Effector memory CD8-positive, alpha-beta T cell (primary cell): ENCODE measurements at places on chromosomes 1 and 21.
A peak's percentile ranks its signal among the peaks of the same experiment; 100 is the strongest.

GRCh38 chr1:48216313-48216712 lies 6.2 kb upstream of the SLC5A9 start:
- DNase-seq, result no peak

- no peak for DNase-seq
Observed at GRCh38 chr1:23701996-23702395, 10.4 kb downstream of the RPL11 start.

- peak; percentile 68 for DNase-seq
Observed at GRCh38 chr1:161185282-161185682, 8.0 kb upstream of the B4GALT3 start.

GRCh38 chr1:56516539-56517252 lies 62.7 kb downstream of the PLPP3 start:
- no peak for DNase-seq

DNA sequence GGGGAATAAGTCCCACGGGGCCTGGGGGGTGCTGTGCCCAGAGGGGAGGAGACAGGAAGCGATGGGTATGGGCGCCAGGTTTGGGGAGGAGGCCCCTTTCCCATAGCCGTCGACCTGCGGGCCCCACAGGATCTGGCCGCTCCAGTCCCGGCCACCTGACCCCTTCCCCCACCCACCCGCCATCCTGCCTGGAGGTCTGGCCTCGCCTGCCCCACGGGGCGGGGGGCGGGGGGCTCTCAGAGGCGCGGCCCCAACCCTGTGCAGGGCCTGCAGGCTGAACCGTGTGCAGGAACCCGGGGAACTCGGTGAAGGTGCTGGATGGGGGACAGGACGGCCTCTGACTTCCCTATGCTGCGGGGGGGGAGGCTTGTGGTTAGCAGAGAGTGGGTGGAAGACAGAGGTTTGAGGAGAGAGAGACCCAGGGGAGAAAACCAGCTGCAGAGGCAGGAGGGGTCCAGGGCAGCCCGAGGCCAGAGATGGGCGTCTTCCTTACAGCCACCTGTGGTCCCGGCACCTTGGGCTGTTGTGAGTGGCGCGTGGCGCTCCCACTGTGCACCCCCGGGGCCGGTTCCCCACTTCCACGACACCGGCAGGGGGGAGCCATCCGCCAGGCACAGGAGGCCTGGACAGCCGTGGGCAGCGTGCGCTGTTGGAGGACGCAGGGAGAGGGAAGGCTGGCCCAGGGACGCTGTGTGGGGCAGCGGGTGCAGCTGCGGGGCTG lies 2.5 kb upstream of the TNFRSF18 start:
- peak; percentile 48 for DNase-seq

GRCh38 chr1:209882286-209882685 lies 54.5 kb downstream of the UTP25 start:
- DNase-seq, result no peak

GRCh38 chr1:45843474-45843905 lies 40.1 kb downstream of the MAST2 start:
- no peak for DNase-seq

GRCh38 chr1:18511149-18511873 lies 30.6 kb downstream of the KLHDC7A start:
- no peak for DNase-seq

DNA sequence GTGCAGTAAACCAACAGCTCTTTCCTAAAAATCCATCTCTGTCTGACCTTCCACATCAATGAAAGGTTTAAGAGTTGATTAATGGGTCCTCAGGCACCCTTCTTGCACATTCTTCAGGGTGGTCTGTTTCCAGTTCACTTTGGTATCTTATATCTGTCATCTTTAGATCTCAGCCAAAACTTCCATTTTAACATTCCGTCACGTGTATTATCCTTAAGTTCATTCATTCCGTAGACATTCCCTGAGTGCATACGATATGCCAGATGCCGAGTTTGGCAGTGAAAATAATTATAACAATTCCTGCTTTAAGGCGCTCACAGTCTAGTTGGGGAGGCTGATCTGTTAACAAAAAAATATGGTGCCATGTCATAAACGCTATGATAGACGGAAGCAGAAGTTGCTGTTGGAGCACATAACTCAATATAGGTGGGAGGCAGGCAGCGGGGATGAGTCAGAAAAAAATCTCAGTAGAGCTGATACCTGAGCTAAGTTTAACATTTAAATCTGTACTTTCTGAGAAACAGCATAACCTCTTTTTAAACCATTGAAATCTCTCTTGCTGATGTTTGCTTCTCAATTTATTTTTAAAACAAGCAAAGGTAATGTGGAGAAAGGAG lies 59.6 kb upstream of the HOOK1 start:
- DNase-seq, result no peak

DNA sequence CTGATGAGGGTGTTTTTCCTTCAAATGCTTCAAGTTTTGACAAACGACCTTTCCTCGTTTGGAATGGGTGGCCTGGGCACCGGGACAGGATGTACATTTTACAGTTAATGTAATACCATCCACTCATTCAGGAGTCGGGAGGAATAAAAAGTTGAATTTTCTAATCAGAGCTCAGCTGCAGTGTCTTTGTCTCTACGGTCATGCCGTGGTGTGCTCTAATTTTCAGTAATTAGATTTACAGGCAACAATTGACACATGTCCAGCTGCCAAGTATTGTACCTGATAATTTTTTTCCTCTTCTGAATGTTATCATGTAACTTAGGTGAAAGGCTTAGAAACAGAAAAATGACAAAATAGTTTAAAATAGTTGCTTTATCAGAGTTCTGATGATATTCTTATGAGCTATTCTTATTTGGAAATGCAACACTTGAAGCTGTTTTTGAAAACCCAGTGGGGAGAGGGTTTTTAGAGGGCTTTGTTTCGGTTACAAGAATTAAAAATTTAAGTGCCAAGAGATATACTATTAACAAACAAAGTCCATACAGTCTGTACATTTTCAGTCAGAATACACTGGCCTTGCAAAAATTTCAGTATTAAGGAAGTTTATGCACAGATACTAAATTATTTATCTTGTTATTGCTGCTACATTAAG lies 1.0 kb downstream of the CDKN2C start:
- no peak for DNase-seq

GRCh38 chr1:165947797-165948455 lies 120.5 kb downstream of the UCK2 start:
- DNase-seq, result no peak

GRCh38 chr1:182649041-182649440 lies 35.3 kb downstream of the RGS8 start:
- DNase-seq, result no peak

- no peak for DNase-seq
Observed at GRCh38 chr1:101181930-101182329, 54.9 kb upstream of the S1PR1 start.

DNA sequence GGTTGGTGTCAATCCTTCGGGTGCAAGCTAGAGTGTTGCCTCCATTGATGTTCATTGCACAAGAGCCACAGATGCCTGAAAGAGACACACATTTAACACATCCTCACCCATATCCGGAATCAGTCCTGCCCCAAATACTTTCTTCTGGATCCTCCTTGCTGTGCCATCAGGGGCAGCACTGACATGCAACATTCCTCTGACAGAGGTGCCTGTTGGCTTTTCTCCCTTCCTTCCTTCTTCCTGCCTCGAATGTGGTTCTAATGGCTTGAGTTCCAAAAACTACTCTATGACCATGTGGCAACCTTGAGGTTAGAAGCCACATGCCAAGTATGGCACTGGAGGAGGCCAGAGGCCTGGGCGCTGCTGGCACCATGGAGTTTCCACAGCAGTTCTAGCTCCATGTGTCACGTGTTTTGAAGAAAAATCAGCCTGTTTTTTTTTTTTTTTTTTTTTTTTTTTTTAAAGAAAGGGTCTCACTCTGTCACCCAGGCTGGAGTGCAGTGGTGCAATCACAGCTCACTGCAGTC lies 17.0 kb upstream of the ATP13A2 start:
- no peak for DNase-seq

- no peak for DNase-seq
Observed at GRCh38 chr1:9793291-9793690, 30.5 kb downstream of the CLSTN1 start.

DNA sequence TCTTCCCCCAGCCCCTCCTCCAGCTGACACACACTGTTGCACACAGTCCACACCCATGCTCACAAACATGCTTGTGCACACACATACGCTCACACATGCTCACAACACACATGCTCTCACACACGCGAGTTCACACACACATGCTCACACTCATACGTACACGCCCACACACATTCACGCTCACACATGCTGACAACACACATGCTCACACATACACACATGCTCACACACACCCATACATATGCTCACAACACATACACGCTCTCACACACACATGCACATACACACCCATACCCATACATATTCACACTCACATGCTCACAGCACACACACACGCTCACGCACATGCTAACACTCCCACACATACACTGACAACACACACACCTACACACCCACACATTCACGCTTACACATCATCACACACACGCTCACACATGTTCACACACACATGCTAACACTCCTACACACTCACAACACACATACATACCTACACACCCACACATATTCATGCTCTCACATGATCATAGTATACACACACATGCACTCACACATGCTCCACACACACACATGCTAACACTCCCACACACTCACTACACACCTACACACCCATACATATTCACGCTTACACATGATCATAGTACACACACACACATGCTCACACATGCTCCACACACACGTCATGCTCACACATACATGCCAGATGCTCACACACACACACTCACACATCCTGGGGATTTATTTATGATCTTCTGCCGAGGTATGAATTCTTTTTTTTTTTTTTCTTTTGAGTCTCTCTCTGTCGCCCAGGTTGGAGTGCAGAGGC lies 10.7 kb downstream of the DRAXIN start:
- no peak for DNase-seq

DNA sequence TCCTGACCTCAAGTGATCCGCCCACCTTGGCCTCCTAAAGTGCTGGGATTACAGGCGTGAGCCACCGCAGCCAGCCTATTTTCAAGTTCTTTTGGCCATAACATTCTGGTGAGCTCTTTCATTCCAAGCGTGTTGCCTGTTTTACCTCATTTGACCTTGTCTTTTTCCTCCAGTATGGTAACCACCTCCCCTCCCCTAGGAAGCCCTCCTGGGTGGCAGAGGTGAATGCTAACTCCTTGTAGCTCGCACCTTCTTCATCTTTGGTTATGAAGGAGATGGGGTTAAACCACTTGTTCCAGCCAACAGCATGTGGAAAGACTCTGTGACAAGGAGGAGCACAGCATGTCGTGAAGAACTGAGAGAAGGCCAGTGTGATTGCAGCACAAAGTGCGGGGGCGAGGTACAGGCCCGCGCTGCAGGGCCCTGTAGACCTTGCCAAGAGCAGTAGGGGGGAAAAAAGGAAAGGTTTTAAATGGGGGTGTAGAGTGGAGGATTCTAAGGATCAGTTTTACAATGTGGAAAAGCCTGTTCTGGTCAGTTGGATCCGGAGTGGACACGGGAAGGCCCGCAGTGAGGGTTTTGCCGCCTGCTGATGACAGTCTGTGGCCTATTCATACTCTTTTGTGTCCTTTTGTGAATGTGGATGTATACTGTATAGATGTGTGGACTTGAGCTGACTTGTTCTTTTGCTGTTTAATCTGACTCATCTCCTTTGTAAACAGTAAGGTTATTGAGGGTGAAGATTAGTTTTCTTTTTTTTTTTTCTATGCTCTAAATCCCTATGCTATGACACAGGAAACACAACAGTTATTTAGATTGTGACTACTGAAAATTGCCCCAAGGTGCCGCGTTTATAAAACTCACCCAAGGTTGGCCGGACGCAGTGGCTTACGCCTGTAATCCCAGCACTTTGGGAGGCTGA lies 7.5 kb upstream of the ZNF436 start:
- DNase-seq, result no peak

- no peak for DNase-seq
Observed at GRCh38 chr1:223641523-223642039, 23.9 kb downstream of the CAPN8 start.

- DNase-seq, result no peak
Observed at GRCh38 chr1:106233511-106233910, 823.0 kb upstream of the PRMT6 start.

DNA sequence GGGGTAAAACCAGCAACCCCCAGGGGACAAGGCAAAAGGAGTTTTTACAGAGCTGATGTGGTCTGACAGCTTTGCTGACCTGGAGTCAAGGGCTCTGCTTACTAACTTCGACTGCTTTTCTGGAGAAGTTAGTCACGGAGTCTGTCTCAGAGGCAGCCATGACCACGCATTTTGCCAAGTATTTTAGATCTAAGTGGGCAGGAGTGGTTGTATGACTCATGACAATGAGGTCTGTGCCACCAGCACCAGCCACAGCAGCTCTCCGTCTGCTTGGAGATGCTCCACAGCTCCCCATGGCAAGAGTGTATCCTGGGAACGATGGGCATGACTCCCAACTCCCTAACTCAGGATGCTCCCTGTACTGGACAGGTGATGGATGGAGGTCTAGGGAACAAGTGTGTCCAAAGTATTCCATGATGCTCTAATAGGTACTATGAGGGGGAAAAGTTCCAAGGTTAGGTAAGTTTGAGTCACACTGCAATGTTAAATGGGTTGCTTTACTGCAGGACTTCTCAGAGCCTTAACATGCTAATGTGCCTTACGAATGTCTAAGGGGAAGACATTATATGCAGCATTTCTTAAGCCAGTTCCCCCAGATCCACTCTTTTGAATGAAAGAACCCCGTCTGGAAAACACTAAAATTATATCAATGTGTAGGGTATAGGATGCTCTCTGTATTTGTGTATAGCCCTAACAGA lies 359.0 kb downstream of the HHAT start:
- DNase-seq, result no peak

DNA sequence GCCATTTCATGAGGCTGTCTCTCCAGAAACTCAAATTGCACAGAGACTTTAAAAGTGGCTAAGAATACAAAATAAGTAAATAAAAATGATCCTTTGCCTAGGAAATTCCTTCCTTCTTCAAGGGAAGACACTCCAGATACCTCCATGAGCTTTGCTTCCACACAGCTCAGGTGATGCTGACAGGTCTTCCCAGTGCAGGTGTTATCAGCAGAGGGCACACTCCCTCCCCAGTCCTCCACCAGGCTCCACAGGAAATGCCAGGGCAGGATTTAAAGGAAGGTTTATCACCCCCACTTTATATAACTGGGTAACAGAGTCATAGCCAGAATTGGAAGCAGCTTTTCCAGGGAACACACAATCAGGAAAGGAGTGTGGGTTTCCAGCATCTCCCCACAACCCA lies 5.7 kb downstream of the HSD3B2 start:
- no peak for DNase-seq

DNA sequence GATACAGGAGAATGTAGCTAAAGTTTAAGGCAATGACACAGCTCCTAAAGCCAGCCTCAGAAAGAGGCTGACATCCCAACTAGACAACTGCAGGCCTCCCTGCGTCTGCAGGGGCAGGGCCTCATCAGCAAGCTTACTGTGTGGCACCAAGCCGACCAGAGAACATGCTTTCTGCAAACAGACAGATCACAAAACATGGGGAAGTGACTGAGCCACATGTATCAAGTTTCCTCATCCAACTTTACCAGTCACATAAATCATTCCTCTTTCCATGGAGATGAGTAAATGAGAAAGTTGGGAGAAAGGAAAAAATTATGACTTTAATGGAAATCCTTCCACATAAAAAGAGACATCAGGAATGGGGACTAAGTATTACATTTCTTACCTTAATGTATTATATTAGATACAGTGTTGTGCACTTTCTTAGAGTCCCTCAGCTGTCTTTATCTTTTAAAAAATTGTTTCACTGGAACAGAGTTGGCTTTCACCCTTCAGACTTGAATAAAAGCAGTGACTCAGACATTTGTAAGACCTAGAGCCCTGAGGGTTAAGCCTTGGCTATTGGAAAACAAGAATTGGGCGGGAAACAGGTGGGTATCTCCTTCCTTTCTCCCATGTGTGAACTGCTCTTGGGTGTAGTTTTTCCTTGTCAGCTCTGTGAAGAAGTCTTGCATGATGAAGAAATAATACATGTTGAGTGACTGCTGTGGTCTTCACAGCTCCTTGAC lies 305.7 kb upstream of the SNX7 start:
- DNase-seq, result no peak
